ENCODE measurements at places on chromosomes 3 and 15.

DNA sequence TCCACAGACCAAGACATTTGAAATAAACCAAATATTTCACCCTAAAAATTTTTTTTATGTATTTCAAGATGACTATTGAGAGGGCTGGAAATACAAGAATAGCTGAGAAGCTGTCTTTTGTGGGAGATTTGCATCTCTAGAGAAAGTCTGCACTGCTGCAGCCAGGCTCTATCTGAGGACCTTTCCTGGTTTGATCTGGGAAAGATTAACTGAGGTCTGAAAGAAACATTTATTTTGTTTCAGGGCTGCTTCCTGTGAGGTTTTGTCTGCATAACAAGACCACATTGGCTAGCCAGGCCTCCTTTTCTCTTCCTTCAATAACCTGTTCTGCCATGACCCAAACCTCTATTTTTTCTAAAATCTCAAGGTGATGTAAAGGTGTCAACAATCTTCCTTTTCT is 117.5 kb upstream of the ARHGEF26 start:
- no peak for DNase-seq

DNA sequence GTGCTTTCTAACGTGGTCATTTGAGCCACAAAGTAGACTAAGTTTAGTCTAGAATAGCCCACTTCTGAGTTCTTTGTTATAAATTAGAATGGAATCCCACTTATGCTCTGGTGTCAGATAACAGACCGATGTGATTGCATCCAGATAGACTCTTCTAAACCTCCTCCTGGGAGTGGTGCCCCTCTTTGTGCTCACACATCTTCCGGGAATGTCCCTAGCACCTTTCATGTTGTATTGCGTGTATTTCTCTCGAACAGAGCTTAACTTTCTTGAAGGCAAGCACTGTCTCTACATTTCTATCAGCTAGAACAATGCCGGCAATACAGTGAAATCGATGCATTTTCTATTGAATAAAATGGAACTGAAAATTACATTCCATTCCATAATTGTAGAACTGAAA is 23.0 kb downstream of the CP start:
- DNase-seq, result no peak

DNA sequence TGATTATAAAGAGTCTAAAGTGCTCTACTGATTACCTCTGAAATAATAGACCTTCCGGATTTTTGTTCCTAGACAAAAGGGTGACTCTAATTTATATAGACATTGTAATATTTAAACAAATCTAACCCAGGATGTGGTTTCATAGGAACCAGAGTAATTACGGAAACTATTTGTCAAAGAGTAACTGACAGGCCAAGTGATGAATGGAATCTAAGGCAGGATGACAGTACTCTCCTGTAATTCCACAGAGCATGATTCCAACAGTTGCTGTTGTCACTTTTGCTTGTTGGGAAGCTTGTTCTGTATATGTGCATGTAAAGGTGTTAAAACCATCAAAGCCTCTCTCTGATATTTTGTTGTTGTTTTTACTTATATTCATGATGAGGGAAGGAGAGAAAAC is 1141.0 kb downstream of the IGSF11 start:
- no peak for DNase-seq

GRCh38 chr3:188721312-188721711 is 450.5 kb upstream of the TPRG1 start:
- DNase-seq, result no peak

GRCh38 chr15:32981536-32981935 is 213.0 kb downstream of the FMN1 start:
- no peak for DNase-seq

GRCh38 chr15:57220205-57220604 is 156.1 kb upstream of the CGNL1 start:
- DNase-seq, result peak; percentile 21

GRCh38 chr15:66483131-66483566 is 14.4 kb downstream of the SNAPC5 start:
- DNase-seq, result no peak

DNA sequence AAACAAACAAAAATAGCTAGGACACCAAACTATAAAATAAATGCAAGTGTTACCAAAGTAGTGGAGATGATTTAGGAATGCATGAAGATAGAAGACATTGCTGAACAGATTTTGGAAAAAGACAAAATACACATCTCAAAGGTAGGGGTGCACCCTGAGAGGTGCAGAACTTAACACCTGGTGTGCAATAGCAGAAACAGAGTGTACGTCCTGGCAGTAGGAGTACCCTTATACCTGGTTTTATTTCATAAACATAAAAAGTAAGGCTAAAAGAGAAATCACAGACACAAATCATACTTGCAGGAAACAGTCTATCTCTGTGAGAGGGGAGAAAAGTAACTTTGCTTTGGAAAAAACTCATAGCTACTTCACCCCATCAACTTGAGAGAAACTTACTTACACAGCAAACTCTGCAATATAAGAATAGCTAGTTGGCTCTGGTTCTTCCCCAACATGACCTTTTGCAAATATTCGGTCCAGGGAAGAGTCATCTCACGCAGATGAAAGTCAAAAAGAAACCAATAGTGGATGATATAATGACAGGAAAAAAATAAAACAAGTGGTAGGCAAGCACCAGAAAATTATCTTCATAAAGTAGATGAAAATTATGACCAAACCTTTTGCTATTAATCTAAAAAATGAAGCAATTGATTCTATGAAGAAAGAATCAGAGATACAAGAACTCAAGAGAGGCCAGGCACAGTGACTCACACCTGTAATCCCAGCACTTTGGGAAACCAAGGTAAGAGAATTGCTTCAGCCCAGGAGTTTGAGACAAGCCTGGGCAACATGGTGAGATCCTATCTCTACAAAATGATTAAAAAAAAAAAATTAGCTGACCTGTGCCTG is 108.9 kb upstream of the BNIP2 start:
- DNase-seq, result no peak
